ENCODE measurements at places on chromosomes 16 and 17.

DNA sequence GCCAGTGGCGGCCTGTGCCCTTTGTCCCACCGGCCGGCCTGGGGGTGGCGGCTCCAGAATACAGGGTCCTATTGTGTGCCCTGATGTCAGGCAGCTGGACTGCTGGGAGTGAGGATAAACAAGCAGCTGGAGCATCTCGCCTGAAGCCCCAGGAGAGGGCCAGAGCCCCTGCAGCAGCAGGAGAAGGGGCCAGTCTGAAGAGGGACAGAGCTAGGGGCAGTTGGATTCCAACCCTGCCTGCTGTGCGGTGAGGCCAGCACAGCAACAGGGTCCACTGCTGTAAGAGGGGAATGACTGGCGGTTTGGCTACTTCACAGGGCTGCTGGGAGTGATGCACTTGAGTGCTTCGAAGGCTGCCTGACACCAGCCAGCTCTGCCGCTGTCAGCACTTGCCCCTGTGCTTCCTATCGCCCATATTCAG is 25.0 kb downstream of the RAB11FIP4 start:
- no peak for DNase-seq

GRCh38 chr16:81921085-81921814 is 90.0 kb downstream of the SDR42E1 start:
- no peak for DNase-seq

DNA sequence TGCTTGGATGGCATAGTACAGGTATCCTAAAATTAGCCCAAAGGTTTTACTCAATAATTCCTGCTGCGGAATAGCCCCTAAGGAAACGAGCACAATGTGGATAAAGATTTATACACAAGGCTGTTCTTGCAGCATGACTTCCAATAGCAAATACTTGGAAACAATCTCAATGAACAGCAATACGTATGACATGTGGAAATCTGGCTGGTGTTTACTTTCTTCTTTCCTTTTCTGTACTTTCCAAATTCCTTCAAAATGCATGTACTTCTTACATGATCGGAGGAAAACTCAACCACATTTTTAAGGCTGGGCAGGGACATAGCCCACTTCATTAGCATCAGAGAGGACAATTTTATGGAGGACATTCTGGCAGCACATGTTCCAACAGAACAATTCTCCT is 86.6 kb downstream of the C16orf95 start:
- DNase-seq, result no peak

GRCh38 chr16:68873635-68874471 is 30.5 kb downstream of the TANGO6 start:
- no peak for DNase-seq

- no peak for DNase-seq
Observed at GRCh38 chr17:17186051-17186450, 20.1 kb downstream of the PLD6 start.
